Activated CD8-positive, alpha-beta memory T cell treated with anti-CD3 and anti-CD28 coated beads for 1 hour (primary cell): ENCODE measurements at places on chromosomes 2 and 18.

- DNase-seq = no peak
These were observed 150.5 kb upstream of the L3MBTL4 start for GRCh38 chr18:6564950-6565814.

- no peak for DNase-seq
These were observed 137.1 kb upstream of the RMP24 start for GRCh38 chr18:35835366-35835765.

DNA sequence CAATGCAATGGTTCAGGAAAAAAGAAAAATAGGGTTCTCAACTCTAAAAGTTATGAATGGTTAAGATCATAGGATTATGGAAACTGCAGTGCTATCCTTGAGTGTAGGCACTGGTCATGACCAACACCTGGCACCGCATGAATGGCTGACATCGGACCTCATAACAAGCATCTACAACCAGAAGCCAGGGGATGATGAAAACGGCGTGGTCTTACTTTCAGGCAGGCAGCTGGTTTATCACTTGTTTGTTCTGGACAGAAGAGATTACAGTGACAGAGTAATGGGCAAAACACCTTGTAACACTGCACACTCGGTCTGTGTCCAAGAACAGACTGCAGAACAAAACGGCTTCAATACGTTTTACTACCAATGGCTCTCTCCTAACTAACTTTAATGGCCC is 132.8 kb downstream of the STK39 start:
- DNase-seq = no peak

DNA sequence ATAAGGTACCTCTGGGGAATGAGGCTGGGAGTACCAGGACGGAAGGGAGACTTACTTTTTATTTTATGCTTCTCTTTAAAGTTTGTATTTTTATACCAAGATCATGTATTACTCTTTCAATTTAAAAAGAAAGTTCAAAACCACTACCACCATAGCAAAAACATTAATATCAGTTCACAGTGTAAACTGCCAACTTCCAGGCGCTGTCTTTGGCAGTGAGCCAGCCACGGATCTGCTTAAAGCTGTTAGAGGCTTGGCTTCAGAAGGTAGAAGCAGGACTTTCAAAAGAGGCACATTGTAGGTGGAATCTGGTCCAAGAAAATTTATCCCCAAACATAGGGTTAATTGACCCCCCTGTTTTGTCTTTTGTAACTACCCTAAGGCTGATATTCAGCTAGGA is 74.8 kb downstream of the B3GNT2 start:
- DNase-seq = no peak

DNA sequence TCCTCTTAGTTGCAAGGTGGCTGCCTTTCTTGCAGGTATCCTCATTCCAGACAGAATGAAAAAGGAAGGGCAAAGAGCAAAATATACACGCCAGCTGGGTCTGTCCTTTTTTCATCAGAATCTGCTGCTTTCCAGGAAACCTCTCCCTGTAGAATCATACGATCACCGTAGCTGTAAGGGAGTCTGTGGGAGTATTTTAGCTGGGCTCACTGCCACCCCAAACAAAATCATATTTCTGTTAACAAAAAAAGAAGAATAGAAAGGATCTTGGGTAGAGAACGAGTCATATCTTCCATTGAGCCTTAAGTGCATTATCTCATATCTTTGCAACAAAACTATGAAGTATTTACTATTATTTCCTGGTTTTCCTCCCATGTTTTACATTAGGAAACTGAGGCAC is 15.0 kb upstream of the TANC1 start:
- no peak for DNase-seq

DNA sequence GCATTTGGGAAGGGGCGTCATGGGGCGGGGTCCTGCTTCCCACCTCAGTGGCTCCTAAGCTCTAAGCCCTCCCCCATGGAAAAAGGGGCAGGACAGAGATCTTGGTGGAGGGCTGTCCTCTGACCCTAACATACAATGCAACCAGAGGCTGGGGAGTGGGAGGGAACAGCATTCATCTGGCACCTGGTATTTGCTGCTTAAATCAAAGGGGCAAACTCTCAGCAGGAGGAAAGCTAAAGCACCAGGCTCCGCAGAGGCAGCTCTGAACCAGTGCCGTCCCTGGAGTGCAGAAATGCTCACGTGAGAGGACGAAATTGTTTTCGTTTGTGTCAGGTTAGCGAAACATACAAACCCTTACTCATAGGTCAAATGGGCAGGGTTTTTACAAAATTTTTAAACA is 92.7 kb upstream of the PXDN start:
- no peak for DNase-seq

GRCh38 chr2:595831-596592 is 81.2 kb downstream of the TMEM18 start:
- no peak for DNase-seq

DNA sequence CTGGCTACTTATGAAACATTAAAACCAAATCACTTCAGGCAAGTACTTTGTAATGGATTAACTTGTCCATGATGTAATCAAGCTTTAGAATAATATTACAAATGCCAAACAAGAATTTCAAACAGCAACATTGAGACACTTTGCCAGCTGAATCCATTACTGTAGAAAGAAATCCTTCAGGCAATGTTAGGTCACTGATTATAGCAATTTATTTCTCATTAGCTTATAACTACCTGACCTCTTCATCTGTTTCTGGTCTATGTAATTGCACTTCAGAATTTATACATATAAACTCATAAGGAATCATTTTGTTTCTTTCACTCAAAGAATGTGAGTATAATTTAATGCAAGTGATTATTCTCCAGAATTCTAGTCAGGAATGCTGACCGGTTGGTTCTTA is 692.6 kb upstream of the TMEFF2 start:
- no peak for DNase-seq

DNA sequence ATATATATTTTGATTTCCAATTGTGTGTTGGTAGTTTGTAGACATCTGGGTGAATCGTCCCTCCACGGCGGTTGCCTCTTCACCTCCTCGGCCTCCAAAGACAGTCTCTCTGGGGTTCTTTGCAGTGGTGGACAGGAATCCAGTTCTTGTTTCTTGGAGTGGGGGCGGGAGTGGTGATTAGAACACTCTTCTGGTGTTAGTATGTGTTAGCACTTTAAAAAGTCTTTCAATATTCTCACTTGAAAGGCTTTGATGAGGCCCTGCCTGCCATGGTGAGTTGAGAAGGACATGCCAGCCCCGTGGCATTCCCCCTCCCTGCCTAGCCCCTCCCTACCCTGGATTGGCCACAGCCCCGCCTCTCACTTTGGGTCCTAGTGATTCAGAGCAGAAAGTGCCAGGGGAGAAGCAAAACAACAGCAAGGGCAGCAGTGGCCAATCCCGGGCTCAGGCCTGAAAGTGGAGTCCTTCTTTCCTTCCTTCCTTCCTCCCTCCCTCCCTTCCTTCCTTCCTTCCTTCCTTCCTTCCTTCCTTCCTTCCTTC is 316.8 kb upstream of the HS6ST1 start:
- DNase-seq = no peak

- no peak for DNase-seq
These were observed 32.3 kb upstream of the GCG start for GRCh38 chr2:162184359-162184758.

GRCh38 chr2:189179570-189179950 is at the start of gene COL5A2:
COL5A2 (minus strand) TSS chr2:189179761; CDS start chr2:189179604, 157 bp downstream.
- no peak for DNase-seq

DNA sequence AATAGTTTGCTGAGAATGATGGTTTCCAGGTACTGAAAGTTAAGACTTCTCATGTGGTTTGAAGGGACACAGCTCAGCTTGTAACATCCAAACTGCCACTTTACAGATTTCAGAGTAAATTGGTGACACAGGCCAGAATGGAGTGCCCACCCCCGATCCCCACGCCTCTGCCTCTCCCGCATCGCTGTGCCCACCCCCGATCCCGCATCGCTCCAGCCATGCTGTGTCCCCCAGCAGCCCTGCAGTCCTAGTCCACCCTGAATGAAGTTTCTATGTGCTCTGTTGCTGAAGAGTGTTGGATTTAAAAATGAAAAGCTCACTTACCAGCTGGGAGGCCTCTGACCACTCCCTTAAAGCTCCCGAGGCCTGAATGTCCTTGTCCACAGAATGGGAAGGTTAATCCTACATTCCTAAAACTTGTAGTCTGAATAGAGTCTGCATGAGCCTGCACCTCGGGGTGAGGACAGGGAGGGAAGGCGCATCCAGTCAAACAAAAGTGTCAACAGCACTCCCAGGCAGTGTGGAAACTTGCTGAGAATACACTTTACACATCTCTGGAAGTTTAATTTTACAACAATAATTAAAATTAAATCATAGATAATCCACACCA is 176.4 kb upstream of the ID2 start:
- no peak for DNase-seq

- no peak for DNase-seq
These were observed 5.1 kb downstream of the SERPINE2 start for GRCh38 chr2:224034017-224034416.

GRCh38 chr2:18988631-18989232 is 369.7 kb downstream of the OSR1 start:
- DNase-seq = no peak

- DNase-seq = no peak
These were observed 9.4 kb upstream of the GBX2 start for GRCh38 chr2:236177604-236177966.

DNA sequence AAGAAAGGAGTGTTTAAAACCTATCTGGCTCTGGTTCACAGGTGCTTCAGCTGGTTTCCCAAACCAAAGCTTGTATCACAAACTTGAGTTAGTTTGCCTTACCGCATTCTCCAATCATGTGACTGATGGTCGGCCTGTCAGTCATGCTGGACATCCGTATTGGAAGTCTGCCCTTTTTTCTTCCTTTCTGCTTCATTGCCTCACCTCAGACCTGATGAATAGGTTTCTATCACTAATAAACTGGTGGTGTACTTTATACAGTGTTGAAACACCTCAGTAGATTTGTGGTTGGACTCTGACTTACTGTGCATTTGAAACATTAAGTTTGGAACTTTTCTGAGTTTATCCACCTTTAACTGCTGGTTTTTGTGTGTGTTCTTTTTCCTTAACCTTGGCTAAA is 84.1 kb downstream of the R3HDM1 start:
- no peak for DNase-seq

GRCh38 chr18:44516450-44516849 is 164.2 kb upstream of the SETBP1 start:
- no peak for DNase-seq

DNA sequence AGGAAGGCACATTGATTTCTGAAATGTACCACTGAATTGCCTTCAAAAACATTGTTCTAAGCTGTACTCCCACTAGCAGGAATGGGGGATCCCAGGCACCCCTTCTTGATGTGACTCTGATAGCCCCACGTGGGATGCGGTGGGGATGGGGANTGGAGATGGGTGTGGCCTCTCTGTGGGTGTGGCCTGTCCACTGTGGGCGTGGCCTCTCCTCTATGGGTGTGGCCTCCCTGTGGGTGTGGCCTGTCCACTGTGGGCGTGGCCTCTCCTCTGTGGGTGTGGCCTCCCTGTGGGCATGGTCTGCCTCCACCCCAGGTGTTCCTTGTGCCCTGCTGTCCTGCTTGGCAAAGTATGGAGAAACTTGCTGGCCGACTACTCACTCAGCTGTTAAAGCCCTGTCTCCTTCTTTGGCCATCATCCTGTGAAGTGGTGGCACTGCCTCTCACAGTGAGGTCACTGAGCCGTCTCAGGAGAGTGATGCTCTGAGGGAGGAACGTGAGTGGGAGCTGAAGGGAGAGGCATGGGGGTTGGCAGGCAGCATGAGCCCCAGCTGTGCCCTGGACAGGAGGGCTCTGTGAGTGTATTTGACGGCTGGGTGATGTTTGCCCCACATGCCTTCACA is 6.7 kb upstream of the PARD6G start:
- no peak for DNase-seq

GRCh38 chr2:102056079-102056581 is 64.4 kb downstream of the IL1R2 start:
- no peak for DNase-seq

GRCh38 chr2:173990245-173990644 is 25.1 kb upstream of the SP3 start:
- DNase-seq = no peak

DNA sequence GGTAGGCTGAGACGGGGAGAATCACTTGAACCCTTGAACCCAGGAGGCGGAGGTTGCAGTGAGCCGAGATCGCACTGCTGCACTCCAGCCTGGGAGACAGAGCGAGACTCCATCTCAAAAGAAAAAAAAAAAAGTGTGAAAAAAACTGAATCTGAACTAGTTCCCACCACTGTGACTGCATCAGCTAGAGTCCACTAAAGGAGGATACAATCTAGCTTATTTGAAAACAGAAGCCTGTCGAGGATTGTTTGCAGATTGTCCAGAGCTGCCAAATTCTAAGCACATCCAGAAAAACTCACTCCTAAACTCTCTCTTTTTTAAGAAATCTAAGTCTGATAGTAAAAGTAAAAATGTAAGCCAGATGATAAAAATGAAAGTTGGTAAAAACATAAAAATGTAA is 10.6 kb downstream of the GFPT1 start:
- DNase-seq = no peak

DNA sequence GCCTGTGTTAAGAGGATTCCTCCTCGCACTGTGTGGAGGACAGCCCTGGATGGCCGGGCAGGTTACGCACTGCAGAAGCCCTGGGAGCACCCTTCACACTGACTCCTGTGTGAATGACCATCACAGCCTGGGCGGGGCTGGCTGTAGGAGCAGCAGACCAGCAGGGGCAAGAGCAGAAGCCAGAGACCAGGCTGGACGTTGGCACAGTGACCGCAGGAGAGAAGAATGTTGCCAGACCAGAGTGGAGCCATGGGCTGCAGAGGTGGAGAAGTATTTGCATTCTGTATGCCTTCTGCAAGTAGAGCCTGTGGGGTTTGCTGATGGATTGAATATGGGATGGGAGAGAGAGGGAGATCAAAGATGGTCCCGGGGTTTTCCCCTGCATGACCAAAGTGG is 23.1 kb downstream of the LRRFIP1 start:
- DNase-seq = no peak

DNA sequence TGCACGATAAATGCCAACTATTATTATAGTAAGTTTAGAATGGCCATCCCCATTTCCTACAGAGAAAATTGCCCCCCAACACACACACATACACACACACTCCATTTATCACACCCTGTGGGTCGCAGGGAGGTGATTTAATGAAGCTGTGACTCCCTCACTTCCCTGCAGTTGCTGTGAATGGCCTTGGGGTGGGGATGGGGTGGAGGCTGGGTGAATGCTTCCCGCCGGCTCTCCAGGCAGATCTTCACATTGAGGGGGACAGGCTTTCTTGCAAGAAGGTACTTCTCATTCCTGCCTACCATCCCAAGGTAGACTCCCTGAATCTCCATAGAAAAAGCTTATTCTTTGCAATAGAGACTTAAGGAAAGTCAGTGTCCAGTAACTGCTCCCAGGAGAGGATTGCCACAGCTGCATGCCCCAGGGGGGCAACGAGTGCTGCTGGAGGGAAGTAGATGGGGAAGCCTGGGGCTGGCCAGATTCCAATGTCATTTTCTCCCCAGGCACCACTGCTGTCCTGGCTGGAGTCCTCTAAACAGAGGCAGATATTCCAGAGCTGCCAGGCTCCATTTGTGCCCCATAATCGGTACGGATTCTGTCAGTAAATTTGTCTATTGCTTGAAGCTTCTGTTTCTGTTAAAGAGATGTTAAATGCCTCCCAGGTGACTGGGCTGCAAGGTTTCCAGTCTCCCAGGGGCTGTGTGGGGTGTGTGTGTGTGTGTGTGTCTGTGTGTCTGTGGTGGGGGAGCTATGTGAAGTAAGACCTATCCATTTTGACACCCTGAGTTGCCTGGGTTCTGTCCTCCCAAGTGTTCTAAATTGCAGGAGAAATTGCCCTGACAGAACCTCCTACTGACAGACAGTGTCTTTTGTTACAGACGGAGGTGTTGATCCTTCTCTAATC is 265.5 kb downstream of the SRBD1 start:
- no peak for DNase-seq

GRCh38 chr2:132747046-132747445 is 77.0 kb upstream of the LYPD1 start:
- DNase-seq = no peak

GRCh38 chr18:57397440-57398132 is 37.6 kb upstream of the ONECUT2 start:
- DNase-seq = no peak
